ENCODE measurements at places on chromosomes 3 and 15.
A peak's percentile ranks its signal among the peaks of the same experiment; 100 is the strongest.

DNA sequence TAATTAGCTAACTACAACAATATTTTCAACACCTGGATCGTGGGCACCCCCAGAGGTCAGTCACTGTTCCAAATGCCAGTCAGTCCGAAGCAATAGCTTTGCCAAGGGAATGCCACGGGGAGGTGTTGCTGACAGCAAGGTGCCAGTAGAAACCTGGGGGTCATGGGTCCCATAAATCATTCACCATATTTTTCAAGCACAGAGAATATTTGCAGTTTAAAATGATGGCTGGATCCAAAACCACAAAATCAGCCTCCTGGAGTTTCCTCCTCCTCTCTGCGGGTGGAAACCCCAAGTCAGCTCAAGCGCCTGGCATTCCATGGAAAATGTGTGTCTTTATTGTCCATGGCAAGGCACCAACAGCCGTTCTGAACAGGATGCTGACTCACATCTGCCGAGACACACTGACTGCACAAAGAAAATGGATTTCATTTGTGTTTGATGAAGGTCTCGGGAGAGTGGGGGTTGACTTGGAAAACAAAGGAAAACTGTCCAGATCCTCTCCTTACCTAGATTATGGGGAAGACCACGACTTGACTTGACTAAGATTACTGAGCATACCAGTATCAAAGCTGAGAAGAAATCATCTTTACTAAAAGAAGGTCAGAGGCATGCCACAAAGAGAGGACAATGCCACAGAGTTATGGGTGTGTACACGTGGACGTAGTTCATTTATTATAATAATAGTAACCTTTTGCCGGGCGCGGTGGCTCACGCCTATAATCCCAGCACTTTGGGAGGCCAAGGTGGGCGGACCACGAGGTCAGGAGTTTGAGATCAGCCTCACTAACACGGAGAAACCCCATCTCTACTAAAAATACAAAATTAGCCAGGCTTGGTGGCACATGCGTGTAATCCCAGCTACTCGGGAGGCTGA is 26.4 kb downstream of the ANXA2 start:
- no peak for DNase-seq

GRCh38 chr3:71863563-71864190 is 78.7 kb upstream of the PROK2 start:
- DNase-seq, result no peak

DNA sequence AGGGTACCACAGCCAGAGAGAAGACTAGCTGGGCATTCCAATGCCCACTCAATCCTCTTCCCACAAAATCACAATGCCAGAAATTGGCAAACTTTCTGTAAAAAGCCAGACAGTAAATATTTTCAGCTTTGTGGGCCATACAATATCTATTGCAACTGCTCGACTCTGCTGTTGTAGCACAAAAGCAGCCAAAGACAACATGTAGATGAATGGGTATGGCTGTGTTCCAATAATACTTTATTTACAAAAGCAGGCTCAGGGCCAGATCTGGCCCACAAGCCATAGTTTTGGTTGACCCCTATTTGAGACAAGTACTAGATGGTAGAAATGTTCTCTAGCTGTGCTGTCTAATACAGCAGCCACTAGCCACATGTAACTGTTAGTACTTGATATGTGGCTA is 330.9 kb downstream of the ERC2 start:
- no peak for DNase-seq

- DNase-seq, result no peak
Observed at GRCh38 chr3:131591394-131592014, 88.7 kb upstream of the MRPL3 start.

- DNase-seq, result no peak
Observed at GRCh38 chr15:40595773-40596172, 1.7 kb downstream of the KNL1 start.

GRCh38 chr15:70187331-70187730 is 89.6 kb upstream of the TLE3 start:
- no peak for DNase-seq

GRCh38 chr3:179224584-179224983 is 26.3 kb downstream of the KCNMB3 start:
- DNase-seq, result no peak

GRCh38 chr15:35630532-35630931 is 84.6 kb upstream of the DPH6 start:
- no peak for DNase-seq

- DNase-seq, result no peak
Observed at GRCh38 chr15:57235873-57236272, 140.4 kb upstream of the CGNL1 start.

GRCh38 chr3:106160396-106160795 is 291.6 kb upstream of the CBLB start:
- DNase-seq, result no peak

DNA sequence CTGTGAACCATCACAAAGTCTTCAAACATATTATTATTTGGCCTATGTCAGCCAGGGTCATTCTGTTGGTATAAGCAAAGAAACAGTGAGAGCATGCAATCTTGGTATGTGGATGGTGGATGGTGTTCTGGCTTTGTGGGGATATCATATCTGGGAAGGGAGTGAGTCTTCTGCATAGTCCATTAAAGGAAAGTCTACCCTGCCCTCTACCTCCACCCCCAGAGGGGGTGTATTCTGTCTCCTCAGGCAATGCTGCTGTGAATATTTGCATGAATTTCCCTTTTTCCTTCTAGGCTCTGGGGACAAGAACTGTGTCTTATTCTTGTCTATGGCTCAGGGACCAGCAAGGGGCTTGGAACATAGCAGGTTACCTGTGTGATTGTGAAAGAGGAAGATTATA is 495.8 kb downstream of the PDCD6IP start:
- no peak for DNase-seq

GRCh38 chr15:71278989-71279756 is 163.9 kb downstream of the THSD4 start:
- no peak for DNase-seq

DNA sequence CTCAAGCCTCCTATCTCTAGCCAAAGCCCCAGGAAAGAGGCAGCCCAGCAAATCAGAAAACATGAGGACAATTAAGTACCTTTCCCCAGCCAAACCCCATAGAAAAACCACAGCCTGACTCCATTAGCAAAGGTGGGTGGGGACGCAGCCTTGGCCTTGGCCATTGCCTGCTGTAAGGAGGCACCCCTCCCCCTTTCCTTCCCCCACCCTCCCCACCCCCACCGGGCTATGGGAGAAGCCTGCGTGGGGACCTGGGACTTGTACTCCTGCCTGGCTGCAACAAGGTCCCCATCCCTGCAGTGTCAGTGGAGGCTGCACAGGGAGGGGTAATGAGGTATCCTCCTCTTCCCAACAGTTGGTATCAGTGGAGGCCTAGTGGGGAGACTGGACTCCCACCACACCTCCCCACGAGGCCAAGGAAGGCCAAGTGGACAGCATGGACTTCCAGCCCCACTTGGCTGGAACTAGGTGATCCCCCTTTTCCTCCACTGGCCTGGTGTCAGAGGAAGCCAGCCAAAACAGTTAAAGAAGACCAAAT is 20.5 kb downstream of the PRR23E start:
- DNase-seq, result no peak

DNA sequence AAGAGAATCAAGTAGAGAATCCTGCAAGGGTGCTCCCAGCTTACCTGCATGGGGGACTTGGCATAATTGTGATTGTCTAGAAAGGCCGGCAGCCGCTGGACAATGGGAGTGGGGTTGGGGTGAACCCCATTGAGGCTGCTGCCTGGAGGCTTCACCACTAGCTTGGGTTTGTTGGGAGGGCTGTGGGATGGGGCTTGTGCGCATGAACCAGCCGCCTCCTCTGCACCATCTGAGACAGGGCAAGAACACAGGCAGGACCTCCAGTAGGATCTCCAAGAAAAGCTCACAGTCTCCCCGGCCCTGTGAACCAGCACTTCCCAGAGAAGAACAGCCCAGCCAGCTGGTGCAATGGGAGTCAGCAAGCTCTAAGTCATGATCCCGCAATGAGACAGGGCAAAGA is 39.8 kb downstream of the SEMA3G start:
- DNase-seq, result no peak

DNA sequence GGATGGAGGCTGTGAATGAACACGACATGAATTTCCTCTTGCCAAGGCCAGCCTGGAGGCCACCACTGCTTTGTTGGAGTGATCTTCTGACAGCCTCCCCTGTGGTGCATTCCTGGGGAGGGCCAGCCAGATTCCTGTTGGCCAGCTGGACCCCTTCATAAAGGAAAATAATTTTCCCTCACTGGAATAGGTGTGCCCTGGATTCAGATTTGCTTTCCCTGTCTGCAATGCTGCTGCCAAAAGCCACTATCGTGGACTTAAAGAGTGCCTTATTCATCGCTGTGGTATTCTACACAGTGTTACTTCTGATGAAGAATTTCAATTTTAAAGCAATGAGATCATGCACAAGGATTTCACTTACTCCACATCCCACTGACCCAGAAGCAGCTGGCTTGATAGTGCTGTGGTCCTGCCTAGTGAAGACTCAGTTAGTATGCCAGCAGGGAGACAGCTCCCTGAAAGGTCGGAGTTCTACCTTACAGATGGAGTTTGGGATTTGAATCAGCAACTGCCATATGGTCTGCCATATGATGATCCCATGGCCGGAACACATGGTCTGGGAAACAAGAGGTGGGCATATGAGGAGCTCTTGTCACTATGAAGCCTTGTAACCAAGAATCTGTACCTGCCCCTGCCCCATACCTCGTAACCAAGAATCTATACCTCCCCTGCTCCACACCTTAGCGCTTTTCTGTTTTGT is 145.2 kb downstream of the KLF13 start:
- no peak for DNase-seq

- DNase-seq, result no peak
Observed at GRCh38 chr15:40285554-40286011, 2.7 kb upstream of the ANKRD63 start.

DNA sequence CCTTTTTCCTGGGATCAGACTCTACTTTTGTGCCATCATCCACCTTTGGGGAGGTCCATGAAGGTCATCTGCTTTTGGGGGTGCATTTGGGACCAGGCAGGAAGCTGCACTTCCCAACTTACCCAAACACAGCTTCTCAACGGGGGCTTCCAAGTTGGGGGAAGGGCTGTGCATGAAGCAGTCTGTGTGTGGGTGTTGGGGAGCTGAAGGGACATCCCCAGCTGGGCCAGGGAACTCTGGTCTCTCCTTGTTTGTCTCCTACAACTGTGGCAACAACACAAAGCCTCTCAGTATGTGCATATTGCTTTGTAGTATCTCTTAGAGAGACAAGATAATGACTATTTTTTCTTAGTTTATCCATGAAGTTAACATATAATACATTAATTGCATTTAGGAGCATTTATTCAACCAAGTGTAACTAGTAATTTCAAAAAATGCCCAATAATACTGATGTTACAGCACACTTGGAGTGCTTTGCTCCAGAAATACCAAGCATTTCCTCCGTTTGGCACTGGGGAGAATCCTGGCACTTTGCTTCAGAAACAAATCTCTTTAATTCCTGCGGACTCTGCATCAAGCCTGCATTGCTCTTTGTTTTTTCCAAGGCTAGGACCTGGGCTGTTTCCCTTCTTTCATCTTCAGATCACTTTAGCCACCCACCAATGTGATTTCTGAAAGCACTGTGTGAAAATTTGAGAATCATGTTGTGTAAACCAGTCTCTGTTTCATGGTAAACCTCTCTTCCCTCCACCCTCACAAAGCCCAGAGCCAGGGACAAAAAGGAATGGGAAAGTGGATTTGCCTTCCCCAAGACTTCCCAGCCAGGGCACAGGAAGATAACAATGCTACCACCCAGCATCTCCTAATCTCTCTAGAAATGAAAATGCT is 126.2 kb upstream of the PFN2 start:
- no peak for DNase-seq

- DNase-seq, result no peak
Observed at GRCh38 chr15:62779036-62779770, 263.3 kb upstream of the TPM1 start.

GRCh38 chr3:37905987-37906674 is 44.5 kb downstream of the CTDSPL start:
- DNase-seq, result no peak

- DNase-seq, result no peak
Observed at GRCh38 chr3:54066253-54066652, 56.1 kb upstream of the CACNA2D3 start.

GRCh38 chr15:85756411-85757072 is 38.2 kb downstream of the KLHL25 start:
- no peak for DNase-seq

DNA sequence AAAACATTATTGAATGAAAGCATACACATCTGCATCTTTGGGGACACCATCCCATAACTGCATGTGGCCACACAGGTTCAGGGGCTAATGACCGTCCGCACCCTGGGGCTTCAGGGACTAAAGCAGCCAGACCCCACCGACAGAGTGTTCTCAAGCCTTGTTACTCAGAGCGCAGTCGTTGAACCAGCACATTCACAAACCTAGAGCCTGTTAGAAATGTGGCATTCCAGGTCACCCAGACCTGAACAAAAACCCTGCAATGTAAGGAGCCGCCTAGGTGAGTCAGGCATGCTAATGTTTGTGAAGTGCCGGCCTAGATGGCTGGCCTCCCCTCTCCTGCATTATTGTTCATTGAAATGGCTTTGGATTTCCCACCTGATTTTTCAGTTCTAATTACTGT is 52.3 kb upstream of the HACD2 start:
- no peak for DNase-seq

GRCh38 chr3:126982126-126982470 is 817 bp upstream of the PLXNA1 start:
- DNase-seq, result peak; percentile 18

- DNase-seq, result no peak
Observed at GRCh38 chr15:56759450-56759845, 26.1 kb upstream of the ZNF280D start.

DNA sequence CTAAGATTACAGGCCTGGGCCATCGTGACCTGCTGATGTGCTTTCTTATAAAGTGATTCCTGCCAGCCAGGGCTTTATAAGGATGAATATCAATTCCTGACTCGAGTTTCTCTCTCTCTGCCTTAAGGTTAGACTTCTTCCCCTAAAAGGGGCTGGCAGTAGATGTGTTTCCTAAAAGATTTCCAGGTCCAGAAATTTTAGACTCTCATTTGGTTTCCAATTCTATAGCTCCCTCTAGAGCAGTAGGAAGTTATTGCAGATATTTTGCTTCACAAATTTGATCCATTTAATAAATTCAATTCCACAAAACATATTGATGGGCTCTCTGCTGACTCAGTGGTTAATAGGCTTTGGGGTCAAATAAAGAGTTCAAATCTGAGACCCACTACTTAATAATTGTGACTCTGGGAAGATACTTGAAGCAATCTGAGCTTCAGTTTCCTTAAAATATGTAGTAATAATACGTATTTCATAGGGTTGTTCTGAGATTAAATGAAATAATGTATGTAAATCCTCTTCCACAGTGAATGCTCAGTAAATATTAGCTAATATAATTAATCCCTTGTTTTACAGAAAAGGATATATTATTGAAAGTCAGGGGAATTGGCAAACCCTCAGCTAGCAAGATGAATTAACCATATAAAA is 2.1 kb downstream of the TRIM69 start:
- no peak for DNase-seq

GRCh38 chr3:65660000-65660598 is 378.6 kb downstream of the MAGI1 start:
- DNase-seq, result no peak

DNA sequence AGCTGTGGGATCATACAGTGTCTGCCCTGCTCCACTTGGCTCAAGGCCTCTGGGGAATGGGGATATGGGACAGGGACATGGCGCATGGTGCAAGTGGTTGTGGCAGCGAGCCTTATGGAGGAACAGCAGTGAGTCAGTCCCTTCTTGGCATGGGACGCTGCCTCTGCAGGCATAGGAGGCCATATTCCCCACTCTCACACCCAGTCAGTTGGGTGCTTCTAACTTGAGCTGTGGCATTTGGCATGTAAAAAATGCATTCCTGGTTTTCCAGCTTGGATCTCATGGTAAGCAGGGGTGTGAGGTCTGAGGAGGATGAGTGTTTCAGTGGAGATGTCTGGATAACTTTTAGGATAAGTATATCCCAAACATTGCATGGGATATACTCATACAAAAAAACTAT is 31.6 kb upstream of the UBE2Q2 start:
- no peak for DNase-seq
